ENCODE measurements at places on chromosomes 13 and 19.

DNA sequence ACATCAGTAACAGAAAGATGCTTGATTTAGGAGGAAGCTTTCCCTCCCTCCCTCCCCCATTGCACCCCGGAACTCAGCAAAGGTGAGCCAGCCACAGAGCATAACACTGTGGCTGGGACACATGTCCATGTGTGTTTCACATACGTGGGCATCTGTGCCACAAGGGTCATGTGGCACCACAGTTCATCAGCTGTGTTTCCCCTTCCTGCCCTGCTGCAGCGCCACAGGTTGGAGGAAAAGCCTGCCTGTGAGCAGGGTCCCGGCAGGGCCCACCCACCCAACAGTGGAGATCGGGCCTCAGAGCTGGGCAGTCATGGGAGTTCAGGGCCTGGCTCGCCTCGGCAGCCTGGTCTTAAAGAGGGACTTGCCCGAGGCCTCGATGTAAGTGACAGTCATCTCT, 2.8 kb downstream of the ACP5 start:
- no peak for DNase-seq

- DNase-seq = no peak
These were observed 1090.9 kb downstream of the PCDH9 start for GRCh38 chr13:66139250-66139649.

GRCh38 chr13:112767506-112768471, 78.0 kb downstream of the ATP11A start:
- no peak for DNase-seq

- no peak for DNase-seq
These were observed 171.6 kb downstream of the MTUS2 start for GRCh38 chr13:28991764-28992163.

GRCh38 chr13:71578048-71578447, 289.0 kb downstream of the DACH1 start:
- no peak for DNase-seq

DNA sequence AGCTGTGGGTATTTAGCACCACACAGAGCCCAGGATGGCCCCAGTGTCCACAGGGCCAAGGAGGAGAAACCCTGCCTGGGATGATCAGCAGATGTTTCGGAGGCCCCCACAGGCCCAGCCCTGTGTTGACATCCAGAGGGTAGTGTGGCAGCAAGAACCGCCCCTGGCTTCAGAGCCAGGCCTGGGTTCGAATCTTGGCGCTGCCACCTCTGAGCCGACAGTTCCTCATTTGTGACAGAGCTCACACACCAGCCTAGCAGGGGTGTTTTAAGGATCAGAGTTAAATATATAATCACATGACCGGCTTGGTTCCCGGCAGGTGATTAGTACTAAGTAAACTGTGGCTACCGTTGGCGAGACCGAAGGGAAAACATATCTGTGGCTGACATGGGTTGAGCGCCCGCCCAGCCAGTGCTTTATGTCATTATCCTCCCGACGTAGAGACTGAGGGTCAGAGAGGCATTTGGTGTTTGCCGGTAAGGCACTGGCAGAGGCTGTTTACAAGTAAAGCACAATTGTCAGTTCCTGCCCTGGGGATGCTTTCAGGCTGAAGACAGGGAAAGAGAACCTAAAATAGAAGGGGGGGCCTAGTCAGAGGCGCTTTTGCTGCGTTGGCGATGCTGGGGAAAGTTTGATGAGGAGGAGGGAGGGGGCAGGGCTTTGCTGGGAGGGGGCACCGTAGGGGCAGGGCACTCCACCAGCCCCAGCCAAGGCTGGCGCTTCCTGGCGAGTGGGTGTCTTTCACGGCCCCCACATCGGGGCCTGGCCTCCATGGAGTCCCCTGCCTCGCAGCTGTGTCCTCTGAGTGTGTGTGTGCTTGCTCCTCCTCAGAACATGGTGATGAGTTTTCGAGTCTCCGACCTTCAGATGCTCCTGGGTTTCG, 4.8 kb downstream of the PIAS4 start:
- DNase-seq = no peak

GRCh38 chr19:690203-690602, 5.0 kb downstream of the PRSS57 start:
- DNase-seq = no peak

DNA sequence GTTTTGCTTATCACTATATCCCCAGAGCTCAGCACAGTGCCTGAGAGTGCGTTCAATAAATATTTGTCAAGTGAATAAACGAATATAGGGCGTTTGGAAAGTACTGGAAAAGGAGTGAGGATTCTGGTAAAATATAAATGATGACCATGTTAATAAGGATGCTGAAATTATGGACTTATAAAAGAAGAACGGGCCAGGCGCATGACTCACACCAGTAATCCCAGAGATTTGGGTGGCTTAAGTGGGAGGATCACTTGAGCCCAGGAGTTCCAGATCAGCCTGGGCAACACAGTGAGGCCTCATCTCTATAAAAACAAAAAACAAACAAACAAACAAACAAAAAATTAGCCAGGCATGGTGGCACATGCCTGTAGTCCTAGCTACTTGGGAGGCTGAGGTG, 198.1 kb downstream of the VWA8 start:
- no peak for DNase-seq

- no peak for DNase-seq
These were observed 531.3 kb downstream of the RFC3 start for GRCh38 chr13:34349091-34349722.

DNA sequence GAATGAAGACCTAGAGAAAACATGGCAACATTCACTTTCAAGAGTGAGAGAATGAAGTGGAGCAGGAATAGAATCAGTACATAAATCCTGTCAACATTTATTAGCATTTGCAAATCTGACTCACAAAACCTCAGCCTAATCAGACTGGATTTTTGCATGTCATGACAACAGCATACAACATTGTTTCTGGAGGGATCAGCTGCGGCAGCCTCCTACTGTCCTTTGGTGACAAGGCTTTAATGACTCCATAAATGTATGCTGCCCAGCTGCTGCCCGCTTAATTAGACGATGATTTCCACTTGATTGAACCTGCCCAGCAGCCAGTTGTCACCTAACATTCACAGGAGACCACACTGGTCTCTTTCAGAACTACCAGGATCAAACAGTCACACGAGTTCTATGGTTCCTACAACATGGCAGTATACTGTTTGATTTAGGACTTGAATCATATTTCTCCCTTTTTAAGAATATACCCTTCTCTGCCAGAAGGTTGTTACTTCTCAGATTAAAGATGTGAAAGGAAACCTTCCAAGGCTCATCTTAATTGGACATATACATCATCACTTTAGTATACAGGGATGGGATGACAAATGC, 9.3 kb downstream of the EBPL start:
- DNase-seq = no peak

GRCh38 chr13:94825507-94825906, 113.2 kb upstream of the SOX21 start:
- no peak for DNase-seq

DNA sequence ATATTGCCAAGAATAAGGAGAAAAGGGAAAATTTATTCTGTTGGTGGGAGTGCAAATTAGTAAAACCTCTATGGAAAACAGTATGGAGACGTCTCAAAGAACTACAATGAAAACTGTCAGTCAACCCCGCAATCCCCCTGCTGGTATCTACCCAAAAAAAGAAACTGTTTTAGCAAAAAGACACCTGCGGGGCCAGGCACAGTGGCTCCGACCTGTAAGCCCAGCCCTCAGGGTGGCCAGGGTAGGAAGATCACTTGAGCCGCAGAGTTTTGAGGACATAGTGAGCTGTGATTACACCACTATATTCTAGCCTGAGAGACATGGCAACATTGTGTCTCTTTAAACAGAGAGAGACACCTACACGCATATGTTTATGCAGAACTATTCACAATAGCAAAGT, 37.5 kb upstream of the SLITRK1 start:
- no peak for DNase-seq

- DNase-seq = peak; percentile 65
These were observed 10.5 kb upstream of the TINCR start for GRCh38 chr19:5578097-5578846.

DNA sequence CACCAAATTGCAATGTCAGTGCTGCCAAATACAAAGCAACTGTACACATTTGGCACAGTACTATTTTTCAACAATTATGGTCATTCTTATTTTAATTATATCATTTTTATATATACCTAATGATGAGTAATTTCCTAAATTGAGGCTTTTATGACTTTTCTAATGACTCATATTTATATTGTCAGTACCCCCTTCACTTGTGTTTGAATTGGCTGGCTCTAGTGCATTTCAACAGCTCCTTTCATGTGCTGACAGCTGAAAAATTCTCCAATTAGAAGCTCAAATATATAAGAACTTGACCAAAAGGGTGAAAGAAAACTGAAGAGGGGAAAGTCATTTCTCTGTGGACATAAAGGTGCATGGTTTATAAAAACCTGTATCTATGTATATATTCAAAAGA, 263.3 kb downstream of the SLITRK1 start:
- no peak for DNase-seq

GRCh38 chr13:100917011-100917410, 242.4 kb upstream of the TMTC4 start:
- DNase-seq = no peak

DNA sequence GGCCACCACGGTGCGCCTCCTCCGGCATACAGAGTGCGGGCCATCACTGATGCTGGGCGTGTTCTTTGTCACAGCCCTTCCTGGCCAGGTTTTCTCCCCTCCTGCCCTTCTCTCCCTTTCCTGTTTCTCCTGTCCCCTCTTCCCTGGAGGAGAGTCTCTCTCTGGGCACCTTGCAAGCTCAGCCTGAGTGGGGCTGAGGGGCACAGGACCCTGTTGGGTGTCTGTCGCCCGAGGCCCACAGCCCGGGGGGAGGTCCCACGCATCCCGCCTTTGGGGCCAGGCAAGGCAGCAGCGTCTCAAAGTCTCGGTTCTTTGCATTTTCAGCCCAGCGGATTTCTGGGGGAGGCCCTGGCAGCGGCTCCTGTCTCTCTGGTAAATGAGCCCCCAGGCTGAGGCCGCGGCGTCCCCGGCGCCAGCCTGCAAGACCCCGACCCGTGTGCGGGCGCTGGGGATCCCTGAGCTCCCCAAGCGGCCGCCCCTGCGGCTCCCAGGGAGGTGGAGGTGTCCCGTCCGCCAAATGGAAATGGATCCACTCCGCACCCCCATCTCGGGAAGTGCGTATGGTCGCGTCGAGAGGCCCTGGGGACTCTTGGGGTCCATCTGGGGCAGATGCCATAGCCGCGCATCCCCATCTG, 47.2 kb downstream of the COMP start:
- DNase-seq = no peak

- DNase-seq = no peak
These were observed 16.8 kb upstream of the KCTD15 start for GRCh38 chr19:33779849-33780248.

DNA sequence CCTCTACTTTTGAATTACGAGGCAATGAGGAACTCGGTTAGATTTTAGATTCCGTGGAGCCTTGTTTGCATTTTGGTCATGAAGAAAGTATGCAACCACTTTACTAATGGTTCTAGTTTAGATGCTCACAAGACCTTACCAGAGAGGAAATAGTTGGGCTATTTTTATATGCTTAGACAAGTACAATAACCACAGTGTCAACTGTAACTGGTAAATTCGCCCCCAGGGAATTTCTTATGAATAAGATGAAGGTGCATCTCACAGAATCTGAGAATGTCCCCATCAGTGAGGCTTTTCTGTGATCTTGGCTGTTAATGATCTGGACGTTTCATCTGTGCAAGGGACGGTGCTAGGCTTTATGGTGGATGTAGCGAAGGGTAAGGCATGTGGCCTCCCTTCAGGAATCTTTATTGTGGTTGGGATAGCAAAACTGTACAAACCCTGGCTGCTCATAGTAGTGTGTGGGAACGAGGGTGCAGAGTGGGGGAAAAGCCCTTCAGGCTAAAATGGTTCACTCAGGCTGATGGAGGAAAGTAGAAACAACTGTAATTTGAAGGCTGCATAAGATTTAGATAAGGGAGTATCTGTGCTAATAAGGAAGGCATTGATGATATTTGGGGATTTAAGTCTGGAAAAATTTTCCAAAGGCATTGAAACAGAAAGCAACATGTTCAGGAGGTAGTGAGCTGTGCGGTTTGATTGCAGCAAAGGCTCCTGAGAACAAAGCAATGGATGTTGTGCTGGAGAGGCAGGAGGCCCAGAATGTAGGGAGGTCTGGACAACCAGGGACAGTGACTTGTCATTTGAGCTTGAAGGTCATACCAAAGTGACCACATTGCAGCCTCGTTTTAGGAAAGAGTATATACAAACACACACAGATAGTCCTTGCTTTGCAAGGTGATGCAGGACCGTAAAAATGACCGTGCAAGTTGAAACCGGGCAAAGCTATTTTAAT, 28.4 kb downstream of the UBAC2 start:
- no peak for DNase-seq

Measured in stimulated activated CD4-positive, alpha-beta T cell treated with anti-CD3 and anti-CD28 coated beads, Interleukin-1b, Interleukin-23, amount 100 ng/mL, for 48 hours (primary cell).